ENCODE measurements at places on chromosomes 7 and 10. TPM values are rescaled to one million over a fixed set of nuclear protein-coding genes. Genes with fewer than 3 reads are reported as not detected.

- no peak for DNase-seq
Measured at GRCh38 chr7:4707217-4707741, 25.2 kb downstream of the FOXK1 start.

DNA sequence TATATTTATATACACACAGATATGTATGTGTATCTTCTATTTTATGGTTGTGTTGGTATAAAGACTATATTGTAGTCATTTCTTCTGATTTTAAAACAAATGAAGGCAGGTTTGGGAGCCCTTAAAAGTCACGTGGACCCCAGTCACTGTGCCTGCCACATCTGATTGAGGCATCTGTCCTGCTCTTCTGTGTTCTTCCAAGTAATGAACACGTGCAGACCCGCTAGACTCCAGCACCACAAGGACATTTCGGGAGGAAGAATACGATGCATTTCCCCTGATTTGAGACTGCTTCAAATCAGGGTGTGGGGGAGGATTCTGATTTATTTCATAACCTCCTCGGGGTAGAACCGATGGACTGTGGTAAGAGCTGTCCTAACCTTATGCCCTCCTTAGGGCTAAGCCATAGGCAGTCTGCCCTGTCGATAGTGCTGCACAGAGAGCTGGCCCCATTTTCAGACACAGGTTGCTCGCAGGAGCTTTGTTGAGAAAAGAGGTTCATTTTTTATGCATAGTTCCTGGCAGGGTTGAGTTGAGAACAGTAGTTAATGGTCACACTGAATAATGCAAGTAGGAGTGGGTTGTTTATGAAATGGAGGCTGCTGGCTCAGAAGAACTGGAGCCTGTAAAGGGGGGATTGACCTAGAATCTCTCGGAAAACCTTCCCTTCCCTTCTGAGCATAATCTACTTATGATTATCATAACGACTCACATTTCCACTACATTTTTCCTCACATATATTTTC, 55.0 kb upstream of the C10orf120 start:
- DNase-seq = no peak

Gene MPLKIP
- 59.1 TPM for total RNA-seq

Gene CDNF
- total RNA-seq = 2.4 TPM

DNA sequence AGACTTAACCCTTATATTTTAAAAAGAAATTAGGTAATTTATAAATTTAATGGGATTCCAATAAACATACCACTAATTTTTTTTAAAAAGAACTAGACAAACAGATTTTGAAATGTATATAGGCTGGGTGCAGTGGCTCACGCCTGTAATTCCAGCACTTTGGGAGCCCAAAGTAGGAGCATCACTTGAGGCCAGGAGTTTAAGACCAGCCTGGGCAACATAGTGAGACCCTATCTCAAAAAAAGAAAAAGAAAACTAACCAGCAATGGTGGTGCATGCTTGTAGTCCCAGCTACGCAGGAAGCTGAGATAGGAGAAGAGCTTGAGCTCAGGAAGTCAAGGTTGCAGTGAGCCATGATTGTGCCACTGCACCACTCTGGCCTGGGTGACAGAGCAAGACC, 62.7 kb downstream of the EZH2 start:
- no peak for DNase-seq

Gene LRIT1
- total RNA-seq = not detected

- no peak for DNase-seq
Measured at GRCh38 chr10:80552151-80552646, 14.5 kb downstream of the SH2D4B start.

Gene ADCYAP1R1
- not detected for total RNA-seq

Gene C10orf105
- not detected for total RNA-seq

Gene LEP
- total RNA-seq = not detected

DNA sequence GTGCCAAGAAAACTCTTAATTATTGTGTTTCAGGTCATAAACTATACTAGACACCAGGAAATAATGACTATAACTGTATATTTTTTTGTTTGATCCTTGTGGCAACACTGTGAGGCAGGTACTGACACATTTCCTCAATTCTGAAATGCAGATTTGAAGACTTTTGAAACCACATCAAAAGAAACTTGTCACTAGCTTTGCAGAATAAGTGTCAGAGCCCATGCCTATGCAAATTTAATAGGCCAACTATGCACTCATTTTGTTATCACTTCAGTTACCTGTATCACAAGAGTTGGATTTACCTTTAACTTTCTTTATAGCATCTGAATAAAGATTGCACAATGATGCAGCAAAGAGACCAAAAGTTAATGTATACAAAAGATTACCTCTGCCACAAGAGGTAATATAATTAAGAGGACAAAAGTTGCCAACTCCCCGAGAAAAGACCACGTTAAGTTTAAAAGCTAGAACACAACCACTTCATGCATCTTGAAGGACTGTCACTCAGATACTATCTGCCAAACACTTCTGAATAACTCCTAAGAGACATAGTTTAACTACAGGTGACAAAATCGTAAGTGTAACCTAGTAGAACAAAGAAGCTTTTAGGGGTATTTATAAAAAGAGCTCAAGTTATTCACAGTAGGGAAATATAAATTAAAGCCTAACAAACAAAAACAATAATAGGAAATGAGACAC, 80.5 kb downstream of the ELAPOR2 start:
- no peak for DNase-seq

- DNase-seq = no peak
Measured at GRCh38 chr7:156026076-156026600, 213.9 kb upstream of the SHH start.

DNA sequence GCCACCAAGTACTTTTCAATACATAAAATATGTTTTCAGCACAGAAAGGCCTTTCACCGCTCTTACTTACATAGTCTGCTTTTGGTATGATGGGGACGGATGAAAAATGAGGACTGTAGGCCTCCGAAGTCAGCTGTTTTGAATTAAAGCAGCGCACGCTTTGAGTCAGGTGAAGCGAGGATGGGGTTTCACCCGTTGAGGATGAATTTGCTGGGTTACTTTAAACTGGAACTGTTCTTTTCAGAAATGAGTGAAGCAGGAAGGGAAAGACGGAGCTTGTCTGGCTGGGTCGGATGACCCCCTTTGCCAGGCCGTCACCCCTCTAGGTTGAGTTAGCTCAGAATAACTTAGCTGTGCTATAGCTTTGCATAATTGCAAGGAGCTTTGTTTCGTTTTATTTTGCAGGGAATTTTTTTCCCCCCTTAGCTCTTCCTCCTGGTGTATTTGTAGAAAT, 40.0 kb downstream of the CUX1 start:
- DNase-seq = no peak

DNA sequence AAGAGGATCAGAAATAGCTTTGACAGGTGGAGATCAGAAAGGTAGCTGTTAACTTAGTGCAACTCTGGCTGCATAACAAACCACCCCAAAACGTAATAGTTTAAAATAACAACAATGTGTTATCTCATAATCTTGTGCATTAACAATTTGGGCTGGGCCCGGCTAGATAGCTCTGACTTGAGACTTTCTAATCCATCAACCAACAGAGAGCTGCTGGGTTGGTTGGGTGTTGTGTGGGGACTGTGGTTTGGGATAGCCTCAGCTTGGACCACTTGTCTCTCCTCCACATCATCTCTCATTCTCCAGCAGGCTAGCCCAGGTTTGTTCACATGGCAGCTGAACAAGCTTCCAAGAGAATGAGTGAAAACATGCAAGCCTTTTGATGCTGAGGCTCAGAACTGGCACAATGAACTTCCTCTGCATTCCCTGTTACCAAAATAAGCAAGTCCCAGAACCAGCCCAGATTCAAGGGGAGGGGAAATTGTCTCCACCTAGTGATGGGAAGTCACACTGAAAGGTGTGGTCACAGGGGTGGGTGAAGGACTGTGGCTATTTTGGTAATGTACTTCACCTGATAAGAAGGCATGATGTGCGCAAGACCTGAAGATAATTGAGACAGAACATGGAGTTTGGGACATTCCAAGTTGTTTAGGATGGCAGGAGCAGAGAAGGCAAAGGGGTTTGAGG, 20.4 kb upstream of the ASAH2 start:
- DNase-seq = no peak

GRCh38 chr7:16670021-16670420, 24.0 kb downstream of the BZW2 start:
- no peak for DNase-seq

DNA sequence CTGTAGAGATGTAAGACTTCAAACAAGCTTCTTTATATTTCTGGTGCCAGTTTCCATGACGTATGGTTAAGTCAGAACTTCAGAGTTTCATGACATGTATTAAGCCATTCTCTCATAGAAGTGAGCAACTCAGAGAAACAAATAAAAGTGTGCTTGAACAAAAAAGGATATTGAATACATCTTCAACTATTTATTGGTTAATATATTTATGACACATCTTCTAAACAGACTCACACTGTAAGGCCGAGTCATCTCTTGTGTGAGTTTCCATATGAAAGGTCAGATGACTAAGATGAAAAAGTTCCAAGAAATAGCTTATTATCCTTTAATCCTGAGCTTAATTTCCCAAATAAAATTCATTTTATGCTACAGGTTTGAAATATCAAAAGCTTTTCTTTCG, 105.5 kb upstream of the CSTF2T start:
- no peak for DNase-seq

DNA sequence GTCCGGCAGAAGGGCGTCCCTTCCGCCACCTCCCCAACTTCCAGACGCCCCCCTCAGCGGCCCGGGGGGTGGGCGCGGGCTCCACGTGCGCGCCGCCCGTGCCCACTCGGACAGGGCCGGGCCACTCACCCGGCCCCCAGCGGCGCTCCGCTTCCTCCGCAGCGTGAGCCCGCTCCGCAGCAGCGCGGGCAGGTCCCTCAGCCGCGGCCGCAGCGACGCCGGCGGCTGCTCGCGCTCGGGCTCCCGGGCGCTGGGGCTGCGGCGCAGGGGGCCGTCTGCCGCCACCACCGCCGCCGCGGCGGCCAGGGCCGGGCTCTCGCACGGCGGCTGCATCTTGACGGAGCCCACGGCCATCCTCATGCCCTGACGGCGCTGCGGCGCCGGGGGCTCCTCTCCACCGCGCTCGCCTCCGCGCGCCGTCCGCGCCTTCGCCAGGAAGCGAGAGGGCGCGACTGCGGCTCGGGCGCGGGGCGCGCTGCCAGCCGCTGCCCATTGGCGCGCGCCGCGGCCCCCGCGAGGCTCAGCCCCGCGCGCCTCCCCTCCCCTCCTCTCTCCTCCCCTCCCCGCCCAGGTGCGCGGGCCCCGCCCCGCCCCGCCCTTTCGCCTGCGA, at the start of gene RAPGEF5:
Gene RAPGEF5 (minus strand): TSS at position 454 of the 610 bp plus-strand sequence. CDS start 94 bp downstream, at position 360.
- peak; percentile 80 for DNase-seq

Gene CRTAC1
- not detected for total RNA-seq

DNA sequence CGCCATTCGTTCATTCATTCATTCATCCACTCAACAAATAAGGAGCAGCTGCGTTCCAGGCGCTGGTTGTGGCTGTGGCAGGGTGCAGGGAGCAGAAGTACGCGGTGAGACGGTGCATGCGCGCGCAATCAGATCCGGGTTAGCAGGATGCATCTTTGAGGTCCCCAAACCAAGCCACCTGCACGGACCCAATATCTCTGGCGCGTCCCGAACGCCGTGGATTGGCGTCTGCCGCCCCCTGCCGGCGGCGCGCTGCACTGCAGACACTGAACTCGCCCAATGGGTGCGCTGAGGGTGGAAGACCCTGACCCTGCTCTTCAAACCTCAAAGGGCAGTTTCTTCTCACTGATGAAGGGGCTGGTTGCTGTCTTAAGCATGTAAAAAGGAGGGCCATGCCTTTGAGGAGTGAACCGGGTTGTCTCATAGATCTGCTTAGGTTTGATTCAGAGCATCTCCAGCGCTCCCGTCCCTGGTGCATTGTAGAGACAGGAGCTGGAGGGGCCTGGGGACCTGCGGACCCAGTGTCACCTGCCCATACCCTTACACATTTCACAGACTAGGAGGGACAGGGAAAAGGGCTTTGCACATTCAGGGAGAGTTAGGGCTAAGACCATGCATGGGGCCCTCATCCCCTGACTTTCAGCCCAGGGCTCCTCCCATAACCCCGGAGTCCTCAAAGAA, 102.5 kb downstream of the RAMP3 start:
- peak; percentile 82 for DNase-seq

Gene HOXA10
- 11.8 TPM for total RNA-seq

DNA sequence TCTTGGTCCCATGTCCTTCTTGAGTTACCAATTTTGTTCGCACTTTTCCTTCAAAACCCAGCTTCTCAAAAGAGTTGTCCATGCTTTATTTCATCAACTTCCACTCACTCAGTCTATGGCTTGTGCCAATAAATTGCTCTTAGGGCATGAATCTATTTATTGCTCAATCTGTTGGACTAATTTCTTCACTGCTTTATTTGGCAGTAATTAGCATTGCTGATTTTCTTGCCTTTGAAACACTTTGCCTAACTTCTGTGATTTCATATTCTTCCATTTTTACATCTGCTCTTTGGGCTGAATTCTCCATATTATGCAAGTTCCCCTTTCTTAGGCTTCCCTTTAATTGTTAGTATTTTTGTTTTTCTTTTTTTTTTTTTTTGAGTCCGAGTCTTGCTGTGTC, 16.8 kb downstream of the DLD start:
- DNase-seq = no peak

Gene ARHGEF35
- total RNA-seq = 13.7 TPM

Gene ATRNL1
- 4.0 TPM for total RNA-seq

Gene ZNF722
- not detected for total RNA-seq

Gene NME8
- total RNA-seq = not detected

DNA sequence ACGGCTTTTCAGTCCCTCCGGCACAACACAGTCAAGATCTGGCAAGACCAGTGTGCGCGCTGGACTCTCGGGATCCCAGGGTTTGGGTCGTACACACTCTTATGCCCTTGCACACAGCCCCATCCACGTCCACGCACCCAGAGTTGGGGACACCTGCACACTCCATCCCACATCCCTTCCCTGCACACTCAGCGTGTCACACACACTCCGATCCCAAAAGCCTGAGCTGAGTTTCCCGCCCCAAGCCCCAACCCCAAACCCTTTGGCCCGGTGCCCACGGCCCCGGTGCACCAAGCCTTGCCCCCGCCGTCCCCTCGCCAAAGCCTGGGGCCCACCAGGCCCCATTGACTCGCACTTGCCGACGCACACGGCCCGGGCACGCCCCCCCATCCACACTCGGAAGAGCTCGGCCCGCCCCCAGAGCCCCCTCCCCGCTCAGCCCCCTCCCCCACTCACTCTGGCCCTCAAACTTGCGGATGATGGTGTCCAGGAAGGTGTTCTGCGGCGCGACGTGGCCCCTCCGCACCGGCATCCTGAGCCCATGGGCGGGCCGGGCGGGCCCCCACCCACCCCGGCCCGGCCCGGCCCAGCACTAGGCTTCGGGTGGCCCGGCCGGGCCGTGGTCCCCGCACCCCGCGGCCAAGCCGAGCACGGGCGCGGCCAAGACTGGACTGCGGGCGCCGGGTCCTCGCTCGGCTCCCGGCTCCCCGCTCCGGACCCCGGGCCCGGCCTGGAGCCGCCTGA, 567 bp downstream of the KCNH2 start:
- DNase-seq = no peak

- DNase-seq = peak; percentile 23
Measured at GRCh38 chr10:99859585-99859984, 77.1 kb downstream of the ABCC2 start.

DNA sequence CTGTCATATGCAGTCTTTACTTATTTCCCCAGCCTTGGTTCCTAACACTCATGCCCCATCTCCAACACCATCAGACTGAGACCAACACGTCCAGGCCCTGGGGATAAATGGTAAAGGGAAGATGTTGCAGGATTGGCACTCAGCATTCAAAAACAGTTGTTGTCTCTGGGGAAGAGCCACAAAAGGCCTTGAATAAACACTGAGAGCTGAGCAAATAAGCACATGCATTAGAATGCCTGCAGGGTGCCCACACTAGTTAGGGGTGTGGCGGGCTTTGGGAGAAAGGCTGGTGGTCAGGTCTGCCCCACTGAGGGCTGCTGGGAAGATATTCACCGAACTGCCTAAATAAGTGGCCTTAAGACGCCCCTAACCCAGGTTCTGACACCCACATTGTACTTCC, 391.0 kb downstream of the GFRA1 start:
- no peak for DNase-seq

Gene GPR146
- 0.66 TPM for total RNA-seq

- DNase-seq = no peak
Measured at GRCh38 chr10:120382360-120382759, 74.7 kb upstream of the PLPP4 start.

Data from Calu3 (cell line).